ENCODE measurements at places on chromosomes 12 and 14.
A peak's percentile ranks its signal among the peaks of the same experiment; 100 is the strongest.

GRCh38 chr14:24959791-24960331, 90.1 kb downstream of the STXBP6 start:
- DNase-seq: no peak

DNA sequence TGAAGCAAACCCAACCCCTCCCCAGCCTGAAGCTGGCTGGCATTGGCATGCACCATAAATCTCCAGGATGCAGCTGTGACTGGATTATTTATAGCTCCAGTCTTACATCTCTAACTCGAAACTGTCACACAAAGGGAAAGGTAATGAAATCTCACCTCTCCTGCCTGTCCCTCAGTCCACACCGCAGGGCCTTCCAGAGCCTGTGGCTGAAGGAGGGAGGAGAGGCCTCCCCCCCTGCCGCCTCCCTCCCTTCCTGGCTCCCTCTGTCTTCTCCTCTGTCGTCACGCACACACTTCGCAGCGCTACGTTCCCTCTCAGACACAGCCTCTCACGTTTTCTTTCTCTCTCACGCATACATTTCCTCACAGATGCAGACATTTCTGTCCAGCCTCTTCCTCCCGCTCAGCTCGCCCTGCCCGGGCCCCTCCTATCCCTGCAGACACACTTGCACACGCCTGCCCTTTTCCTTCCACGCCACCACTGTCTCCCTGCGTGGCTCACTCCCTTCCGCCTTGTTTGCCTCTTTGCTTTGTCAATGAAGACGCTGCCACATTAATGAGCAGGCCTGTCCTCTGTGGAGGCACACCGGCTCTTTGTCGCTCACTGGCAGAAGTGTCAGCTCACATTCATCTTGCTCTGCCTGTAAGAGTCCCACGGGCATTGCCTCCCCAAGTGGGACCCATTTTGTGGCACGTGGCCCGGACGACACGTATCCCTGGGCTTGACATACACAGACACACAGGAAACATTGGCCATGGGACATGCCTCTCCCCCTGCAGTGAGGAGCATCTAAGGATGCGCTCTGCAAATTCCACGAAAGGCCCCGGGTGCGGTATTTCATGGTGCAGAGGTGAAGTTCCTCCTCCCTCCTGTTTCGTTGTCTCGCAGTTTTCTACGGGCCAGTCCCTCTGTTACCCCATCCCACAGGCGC, 27.9 kb downstream of the IRF2BPL start:
- DNase-seq: peak; percentile 29

- no peak for DNase-seq
These were observed 20.0 kb downstream of the TMEM30B start for GRCh38 chr14:61260939-61261776.

GRCh38 chr12:49702676-49703215, 4.5 kb downstream of the FMNL3 start:
- no peak for DNase-seq

DNA sequence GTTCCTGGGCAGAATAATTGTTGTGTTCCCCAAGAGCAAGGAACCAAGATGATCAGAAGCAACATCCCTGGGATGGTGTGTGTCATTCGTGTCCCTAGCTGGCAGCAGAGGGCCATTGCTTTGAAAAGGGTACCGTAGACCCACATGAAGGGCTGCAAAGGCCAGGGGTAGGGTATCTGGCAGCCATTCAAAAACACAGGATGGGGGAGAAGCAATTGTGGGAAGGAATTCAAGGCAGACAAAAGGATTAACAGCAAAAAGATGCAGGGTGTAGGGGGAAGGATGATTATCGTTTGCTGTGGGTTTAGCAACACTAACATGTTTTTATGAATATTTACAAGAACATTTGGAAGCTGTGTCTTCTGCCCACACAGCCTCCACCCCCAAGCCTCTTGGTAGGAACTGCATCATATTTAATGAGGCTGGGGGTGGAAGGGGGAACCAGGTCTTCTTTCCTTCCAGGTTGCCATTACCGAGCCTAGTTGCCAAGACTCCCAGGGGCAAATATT, 169.0 kb upstream of the G2E3 start:
- DNase-seq: no peak

DNA sequence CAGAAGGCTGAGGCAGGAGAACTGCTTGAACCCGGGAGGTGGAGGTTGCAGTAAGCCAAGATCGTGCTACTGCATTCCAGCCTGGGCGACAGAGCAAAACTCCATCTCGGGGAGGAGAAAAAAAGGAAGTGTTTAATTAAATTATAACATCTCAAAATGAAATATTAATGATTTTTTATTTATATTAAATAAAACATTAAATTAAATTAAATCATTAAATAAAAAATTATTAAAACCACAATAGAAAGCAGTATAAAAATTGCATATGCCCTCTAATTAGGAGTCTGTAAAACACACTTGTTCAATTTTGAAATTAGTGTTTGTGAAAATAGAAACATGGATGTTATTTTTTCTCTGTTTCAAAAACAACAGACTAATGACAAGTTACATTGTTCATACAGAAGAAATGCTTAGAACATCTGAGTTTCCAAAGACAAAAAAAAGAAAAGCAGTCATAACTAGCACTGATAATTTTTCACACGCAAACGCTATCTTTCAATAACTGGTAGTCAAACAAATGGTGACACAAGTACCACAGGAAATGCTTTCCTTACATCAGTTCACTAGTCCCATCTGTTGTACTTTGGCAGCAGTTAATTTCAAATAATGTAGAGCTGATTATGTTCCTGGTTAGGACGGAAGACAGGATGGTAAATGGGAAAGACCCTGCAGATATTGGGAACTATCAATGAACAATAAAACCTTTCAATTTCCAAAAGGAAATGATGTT, 54.9 kb downstream of the HECTD4 start:
- DNase-seq: no peak

- no peak for DNase-seq
These were observed 30.0 kb upstream of the LRRK2 start for GRCh38 chr12:40194846-40195245.

GRCh38 chr12:116881325-116881876, at the start of gene HRK:
TSS of gene HRK (minus strand) at chr12:116881441. CDS start at chr12:116881307, 134 bp downstream.
- DNase-seq: no peak

DNA sequence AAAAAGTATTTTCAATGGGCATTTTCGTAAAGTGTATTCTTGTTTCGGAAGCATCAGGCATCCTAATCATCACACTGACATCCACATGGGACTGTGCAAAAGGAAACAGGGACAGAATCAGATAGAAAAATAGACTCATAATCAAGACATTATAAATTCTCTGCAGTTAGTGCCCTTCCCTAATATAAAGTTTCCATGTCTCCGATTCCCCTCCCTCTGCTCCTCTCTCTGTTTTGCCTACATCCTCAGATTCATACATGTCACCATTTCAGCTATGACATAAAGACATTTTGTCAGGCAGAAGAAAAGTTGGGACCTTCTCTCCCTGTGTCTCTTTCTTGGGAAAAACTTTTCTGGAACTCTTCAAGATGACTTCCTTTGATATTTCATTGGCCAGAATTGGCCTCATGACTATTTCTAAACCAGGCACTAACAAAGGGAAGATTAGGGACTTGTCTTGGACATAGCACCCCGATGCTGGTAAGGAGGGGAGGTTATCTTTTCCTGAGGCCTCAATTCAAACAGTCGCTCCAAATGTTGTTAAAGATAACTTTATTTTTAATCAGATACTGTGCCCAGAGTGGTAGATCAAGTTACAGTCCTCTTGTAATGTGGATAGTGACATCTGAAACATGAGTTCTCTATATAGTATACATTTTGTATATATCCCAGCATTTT, 212.1 kb upstream of the BTG1 start:
- no peak for DNase-seq

GRCh38 chr14:101824339-101824727, 62.8 kb downstream of the PPP2R5C start:
- no peak for DNase-seq

- no peak for DNase-seq
These were observed 328.8 kb upstream of the DIO3 start for GRCh38 chr14:101232340-101233020.

GRCh38 chr12:15227004-15227679, 5.9 kb upstream of the RERG start:
- no peak for DNase-seq

- DNase-seq: no peak
These were observed 48.9 kb downstream of the KIF26A start for GRCh38 chr14:104187121-104187889.

DNA sequence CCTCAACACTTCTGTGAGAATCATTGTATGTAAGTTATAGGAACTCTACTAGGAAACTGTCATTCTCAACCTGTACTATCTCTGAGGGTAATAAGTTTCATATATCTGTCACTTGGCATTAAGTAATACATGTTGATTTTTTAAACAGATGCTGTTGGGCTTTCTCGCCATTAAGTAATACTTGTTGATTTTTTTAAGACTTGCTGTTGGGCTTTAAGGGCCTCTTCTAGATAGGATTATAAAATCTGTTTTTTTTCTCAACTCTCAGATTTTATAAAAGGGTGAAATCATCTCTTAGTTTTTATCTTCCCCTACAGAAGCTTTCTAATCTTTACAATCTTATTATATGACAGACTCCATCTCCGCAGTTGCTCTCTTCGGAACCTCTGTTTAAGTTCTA, 5.6 kb downstream of the WASHC4 start:
- no peak for DNase-seq

DNA sequence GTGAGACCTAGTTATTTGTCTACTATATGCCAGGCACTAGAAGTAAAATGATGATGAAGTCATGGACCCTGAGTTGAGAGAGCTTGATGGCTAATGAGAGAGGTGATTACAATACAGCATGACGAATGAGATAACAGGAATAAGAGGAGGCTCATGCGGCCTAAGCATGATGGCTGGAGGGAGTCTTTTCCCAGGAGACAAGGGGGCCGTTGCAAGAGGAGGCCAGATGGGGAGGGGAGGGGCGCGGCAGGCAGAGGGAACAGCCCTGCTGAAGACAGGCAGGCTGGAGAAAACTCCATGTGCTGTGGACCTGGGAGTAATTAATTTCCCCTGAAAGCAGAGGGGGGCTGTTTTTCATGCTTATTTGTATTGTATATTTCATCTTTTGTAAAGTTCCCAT, 144.7 kb upstream of the RFLNA start:
- no peak for DNase-seq

GRCh38 chr12:26825459-26826016, 7.5 kb downstream of the ITPR2 start:
- DNase-seq: no peak

- DNase-seq: no peak
These were observed 87.7 kb downstream of the GPR135 start for GRCh38 chr14:59377491-59377890.

GRCh38 chr12:45327823-45328383, 112.0 kb downstream of the ANO6 start:
- DNase-seq: no peak

DNA sequence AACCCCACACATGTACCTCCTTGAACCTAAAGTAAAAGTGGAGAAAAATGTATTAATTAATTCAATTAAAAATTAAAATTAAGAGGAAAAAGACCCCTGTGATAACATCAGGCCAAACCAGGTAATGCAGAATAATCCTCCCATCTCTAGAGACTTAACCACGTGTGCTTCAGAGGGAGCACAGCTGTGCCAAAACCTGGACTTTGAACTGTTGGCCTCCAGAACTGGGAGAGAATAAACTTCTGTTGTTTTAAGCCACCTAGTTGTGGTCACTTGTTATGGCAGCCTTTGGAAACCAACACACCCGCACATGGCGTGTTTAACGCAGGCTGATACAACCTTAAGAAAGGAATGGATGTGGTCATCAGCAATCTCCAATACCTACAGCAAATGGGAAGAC, 23.8 kb downstream of the OAS2 start:
- DNase-seq: no peak

DNA sequence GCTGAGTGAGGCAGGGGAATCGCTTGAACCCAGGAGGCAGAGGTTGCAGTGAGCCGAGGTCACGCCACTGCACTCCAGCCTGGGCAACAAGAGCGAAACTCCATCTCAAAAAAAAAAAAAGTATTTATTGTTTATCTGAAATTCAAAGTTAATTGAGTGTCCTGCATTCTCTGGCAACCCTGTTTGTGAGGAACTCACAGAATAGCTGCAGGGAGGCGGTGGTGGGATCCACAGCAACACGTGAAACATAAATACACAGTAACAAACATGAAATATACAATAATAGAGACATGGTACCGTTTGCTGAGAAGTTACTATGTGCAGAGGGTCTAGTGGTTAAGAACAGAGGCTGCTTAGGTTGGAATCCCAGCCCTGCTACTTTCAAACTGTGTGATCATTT, 43.7 kb upstream of the RFLNA start:
- no peak for DNase-seq

DNA sequence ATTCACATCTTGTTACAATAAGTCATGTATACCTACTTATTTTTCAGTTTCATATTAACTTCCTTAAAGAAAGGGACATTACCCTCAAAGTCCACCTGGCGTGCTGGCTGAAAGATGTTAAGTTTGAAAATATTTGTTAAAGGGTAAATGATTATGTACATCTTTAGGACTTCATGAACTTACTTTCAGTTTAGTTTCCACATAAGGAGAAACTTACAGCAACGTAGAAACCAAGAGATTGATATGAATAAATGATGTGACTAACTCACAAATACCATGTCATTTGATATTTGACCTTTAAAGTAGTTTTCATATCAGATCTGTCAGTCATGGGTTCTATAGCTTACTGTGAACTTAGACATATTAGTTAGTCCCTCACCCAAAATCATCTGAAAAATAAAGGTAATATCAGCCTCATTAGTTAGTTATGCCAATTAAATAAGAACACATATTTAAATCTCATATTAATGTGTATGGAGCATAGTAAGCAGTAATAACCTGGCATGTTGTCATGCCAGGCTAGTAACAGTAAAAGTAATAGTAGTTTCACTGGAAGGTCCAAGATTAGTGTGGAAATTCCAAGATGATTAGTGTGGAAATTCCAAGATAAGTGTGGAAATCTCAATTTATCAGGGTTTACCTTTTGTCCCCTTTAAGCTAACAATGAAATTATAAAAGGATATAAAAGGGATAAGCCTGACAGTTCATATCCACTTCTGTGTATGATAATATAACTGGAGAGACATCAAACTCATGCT, 1.9 kb upstream of the CLEC2D start:
- no peak for DNase-seq

GRCh38 chr12:69529021-69529420, 56.2 kb upstream of the CCT2 start:
- DNase-seq: no peak
